NCI-H526 treated with DMSO at 0.1 percent for 48 hours (cell line): ENCODE measurements at places on chromosomes 16 and 17.

GRCh38 chr17:58965221-58965620 lies 141.5 kb downstream of the TRIM37 start:
- no peak for DNase-seq

DNA sequence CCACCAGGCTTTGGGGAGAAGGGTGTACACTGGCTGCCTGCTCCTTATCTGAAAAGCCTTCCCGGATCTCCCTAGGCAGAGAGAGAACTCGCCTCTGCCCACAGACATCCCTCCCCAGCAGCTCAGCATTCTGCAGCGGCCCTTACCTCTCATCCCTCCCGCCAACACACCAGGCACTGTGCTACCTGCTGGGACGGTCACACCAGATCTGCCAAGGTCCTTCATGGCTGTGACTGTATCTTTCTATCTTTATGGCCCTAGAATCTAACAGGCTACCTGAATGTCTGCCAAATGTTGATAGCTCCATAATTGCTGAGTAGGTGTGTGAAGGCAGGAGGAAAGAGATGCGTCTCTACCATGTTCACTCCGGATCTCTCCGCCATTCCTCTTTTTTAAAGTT lies 7.9 kb downstream of the TSNAXIP1 start:
- DNase-seq, result no peak

DNA sequence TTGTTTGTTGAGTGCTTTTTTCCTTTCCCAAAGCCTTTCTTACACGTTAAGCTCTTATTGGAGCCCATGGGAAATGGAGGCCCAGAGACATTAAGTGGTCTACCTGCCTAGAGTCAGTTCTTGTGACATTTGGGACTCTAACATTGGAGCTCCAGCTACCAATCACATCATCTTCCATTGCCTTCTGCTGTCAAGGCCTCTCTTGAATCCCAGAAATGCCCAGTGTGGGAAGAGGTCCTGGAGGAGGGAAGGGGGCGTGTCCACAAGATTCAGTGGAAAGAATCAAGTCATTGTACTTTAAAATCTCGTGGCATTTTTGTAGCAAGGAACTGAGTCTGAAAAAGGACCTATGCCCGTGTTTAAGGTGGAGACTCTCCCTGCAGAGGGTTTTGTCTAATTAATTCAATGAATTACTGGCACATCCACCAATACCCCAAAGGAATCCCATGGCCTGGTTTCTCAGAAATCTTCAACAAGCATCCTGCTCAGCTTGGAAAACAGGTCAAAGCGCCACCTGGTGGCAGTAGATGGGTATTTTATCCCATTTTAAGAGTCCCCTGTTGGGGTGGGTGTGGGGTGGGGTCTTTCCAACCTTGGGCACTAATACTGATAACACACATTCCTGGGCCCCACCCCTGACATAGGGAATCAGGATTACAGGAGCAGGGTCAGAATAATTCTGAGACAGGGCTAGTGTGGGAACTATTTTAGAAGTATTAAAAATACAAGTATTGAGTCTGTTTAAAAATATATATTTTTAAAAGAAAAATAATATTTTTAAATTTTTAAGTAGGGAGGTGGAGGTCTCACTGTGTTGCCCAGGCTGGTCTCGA lies 24.6 kb downstream of the GPT2 start:
- DNase-seq, result peak; percentile 25

- DNase-seq, result no peak
Measured at GRCh38 chr16:64751906-64752305, 370.0 kb downstream of the CDH11 start.

- DNase-seq, result no peak
Measured at GRCh38 chr16:13507530-13507929, 412.4 kb upstream of the ERCC4 start.

- no peak for DNase-seq
Measured at GRCh38 chr17:45013021-45013997, 38.1 kb downstream of the DCAKD start.

- DNase-seq, result no peak
Measured at GRCh38 chr16:88306411-88306810, 76.3 kb upstream of the ZNF469 start.

- DNase-seq, result peak; percentile 78
Measured at GRCh38 chr17:38601539-38602351, 4.0 kb downstream of the SRCIN1 start.

- DNase-seq, result no peak
Measured at GRCh38 chr16:55992551-55992950, 117.4 kb upstream of the CES5A start.

DNA sequence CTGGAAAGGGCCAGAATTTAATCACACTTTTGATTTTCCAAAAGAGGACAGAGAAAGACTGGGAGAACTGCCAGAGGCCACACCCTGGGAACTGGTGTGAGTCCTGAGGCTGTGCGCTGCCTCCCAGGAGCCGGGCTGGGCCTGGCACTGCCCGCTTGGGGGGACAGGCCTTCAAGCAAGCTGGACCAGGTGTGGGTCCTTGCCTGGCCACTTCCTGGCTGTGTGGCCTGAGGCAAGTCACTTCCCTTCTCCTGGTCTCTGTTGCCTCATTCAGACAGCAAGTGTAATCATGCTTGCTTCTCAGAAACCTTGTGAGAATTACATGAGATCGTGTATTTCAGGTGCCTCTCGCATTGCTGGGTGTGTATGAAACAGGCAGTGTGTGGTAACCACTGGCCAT lies 143.0 kb downstream of the SNX29 start:
- no peak for DNase-seq

DNA sequence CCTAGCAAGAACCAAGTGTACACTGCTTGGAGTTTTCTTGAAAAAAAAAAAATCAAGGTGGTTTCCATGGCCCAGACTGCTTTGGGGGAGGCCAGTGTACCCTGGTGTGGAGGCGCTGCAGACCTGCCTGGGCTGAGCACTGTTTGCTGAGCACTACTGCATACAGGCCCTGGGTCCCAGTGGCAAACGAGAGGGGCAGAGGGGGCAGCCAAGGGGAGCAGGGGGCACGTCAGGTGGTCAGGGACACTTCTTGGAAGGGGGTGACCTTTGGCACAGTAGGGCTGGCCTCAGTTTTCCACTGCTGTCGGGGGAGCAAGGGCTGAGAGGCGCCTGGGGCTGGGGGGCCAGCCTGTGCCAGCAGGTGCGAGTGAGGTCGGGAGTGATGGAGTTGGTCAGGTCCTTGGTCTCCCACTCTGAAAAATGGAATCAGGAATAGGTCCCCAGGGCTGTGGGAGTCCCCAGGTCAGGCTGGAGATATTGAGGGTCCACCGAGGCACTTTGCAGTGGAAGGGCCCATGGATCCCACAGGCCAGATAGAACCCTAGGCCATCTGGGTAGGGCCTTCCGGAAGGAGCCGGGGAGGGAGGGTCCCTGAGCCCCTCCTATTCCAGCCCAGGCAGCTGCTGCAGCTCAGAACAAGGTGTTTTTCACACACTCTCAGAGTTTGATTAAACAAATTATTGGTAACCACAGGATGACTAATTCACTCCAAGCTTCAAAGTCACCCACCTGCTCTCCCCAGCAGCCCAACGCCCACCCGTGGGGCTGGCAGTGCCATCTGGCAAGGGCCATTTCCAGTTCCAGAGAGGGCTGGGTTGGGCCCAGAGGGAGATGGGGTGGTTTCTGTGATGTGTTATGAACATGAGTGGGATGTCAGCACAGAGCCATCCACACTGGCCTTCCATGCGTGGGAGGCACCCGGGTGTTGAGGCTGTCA lies 3.5 kb downstream of the ZFPM1 start:
- DNase-seq, result peak; percentile 67

GRCh38 chr16:56748826-56749225 lies 18.9 kb downstream of the NUP93 start:
- no peak for DNase-seq

DNA sequence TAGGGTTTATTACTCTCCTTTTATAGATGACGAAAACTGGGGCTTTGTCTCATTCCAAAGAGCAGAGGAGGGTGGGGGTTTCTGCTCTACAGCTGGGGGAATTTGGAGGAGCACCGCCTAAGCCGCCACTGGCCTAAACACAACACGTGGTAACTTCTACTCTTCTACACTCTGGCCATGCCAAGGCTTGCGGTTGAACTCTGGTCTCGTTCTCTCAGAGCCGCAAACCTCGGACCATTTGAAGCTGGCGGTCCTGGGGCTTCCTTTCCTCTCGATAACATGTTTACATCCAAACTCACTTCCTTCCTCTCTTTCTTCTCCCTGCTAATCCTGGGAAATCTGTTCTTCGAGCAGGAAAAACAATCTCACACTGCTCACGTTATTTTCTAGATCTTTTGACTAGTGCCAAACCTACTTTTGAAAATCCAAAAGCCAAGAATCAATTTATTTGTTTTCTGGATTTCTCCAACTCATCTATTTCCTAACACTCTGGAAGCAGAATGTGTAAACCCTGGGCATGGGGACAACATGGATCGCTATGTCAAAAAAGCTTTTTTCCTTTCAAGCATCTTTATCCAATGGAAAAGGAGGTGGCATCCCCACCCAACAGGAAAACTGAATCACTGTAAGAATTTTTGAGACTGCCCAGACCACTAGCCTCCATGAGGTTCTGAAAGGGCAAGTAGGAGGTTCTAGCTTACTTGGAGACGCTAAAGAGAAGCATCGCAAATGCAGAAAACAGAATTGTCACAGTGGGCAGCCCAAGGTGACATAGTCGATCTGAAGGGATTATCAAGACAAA lies 13.6 kb upstream of the EEF2K start:
- DNase-seq, result peak; percentile 43

DNA sequence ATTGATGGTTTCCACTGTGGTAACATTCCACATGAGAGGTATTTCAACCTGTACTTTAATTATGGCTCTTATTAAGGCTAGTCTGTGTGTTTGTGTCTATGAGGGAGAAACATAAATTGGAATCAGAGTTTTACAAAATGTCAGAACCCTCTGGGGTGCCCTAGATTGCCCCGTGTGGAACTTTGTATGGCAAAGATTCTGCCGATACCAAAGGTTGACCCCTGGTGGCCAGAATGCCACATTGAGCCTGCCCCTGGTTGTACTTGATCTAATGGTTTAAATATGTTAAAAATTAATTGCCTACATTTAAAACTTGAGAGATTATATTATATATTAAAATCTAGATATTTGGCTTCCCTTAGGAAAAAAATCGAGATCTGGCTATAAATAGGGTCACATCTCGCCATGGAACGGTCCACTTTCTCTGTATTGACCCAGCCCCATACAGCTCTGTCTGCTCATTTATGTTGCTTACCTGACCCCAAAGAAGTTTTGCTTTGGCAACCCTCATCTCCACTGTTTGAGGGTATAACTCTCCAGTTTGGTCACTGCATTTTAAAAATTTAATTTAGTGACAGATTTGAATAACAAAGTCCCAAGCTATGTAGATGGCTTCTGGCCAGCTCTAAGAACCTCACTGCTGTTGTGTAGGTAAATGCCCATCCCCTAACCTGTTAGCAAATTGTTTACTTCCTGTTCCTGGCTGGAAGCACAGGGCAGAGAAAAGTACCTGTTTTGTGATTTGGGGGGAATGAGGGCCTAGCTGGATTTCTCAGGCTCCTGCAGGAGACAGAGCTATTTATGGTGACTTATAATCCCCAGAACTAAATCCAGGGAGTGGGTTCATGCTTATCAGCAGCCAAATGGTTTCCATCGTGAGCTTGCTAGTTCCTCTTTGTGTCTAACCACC lies 95.0 kb downstream of the PLCG2 start:
- no peak for DNase-seq

DNA sequence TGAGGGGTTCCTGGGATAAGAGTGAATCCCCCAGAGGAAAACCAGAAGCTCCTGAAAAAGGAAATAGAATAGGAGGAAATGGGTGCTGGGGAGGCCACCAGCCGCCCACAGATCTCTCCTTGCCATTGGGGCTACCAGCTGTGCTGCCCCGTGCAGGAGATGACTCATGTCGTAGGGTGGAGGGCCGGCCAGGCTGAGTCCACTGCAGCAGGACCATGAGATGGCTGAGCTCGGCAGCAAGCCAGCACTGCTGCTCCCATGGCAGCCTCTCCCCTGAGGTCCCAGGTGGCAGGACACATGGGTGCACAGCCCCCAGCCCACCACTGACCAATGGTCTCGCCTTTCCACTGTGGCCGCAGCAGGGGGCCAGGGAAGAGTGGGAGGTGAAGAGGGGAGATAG lies 95.5 kb downstream of the GNAO1 start:
- DNase-seq, result no peak

DNA sequence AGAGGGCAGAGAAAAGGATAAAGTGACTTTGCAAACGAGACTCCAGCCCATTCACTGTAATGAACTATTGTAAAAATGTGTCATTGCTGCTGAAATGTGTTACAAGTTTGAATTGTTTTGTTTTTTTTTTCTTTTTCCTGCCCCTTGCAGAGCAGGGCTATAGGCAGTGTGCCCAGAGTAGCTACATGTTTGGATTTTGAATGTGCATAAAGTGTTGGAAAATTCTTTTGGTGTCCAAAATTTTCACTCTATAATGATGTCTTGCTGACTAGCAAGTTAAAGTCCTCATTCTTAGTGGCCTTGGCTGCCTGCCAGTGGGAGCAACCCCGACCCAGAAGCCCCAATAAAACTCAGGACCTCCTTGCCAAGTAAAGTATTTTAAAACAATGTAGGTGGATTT lies 66.5 kb downstream of the IGF2BP1 start:
- DNase-seq, result no peak

- no peak for DNase-seq
Measured at GRCh38 chr16:89354325-89354724, 136.0 kb downstream of the ANKRD11 start.

DNA sequence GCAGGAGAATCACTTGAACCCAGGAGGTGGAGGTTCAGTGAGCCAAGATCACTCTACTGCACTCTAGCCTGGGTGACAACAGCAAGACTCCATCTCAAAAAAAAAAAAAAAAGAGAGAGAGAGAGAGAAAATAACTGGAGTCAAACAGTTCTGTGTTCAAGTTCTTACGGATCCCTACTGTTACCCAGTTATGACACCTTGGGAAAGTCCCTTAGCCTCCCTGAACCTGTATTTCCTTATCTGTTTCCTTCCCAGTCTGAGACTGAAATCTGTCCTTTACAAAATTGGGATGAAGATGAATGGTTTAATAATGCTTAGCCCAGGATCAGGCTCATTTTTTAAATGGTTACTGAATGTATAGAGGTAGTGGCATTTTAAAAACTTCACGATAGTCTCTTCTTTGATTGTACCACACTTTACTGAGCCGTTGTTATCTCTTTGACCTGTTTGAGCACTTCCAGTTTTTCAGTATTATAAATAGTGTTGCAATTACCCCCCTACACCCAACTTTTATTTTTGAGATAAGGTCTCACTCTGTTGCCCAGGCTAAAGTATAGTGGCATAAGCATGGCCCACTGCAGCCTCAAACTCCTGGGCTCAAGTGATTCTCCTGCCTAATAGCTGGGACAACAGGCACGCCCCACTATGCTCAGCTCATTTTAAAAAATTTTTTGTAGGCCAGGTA lies 17.1 kb downstream of the ZNF768 start:
- no peak for DNase-seq

GRCh38 chr17:82440991-82441627 lies 9.4 kb downstream of the CYBC1 start:
- no peak for DNase-seq
